Activated naive CD8-positive, alpha-beta T cell treated with anti-CD3 and anti-CD28 coated beads, Interleukin-2, amount 10 ng/mL, durations not matched to agents 7 days and 5 days (primary cell): ENCODE measurements at places on chromosomes 1 and 21.

- DNase-seq = no peak
These were observed at the start of gene EPHB2 for GRCh38 chr1:22710701-22711049. Gene EPHB2, plus strand, starts transcription at chr1:22710839. Its CDS starts 144 bp downstream, at chr1:22710983.

DNA sequence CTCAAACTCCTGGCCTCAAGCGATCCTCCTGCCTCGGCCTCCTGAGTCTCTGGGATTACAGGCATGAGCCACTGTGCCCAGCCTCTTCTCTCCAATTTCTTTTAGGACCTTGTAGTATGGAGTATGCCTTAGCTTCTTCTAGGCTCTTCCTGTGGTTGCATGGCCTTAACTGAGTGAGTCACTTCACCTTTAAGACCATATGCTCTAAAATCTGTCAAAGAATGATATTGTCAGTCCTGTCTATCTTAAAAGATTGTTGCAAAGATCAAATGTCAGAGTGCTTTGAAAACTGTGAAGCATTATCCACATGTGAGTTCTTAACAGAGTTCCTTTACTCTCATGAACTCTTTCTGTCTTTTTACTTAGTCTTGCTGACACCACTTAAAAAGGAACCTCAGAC lies 37.2 kb downstream of the ATP2B4 start:
- no peak for DNase-seq

- DNase-seq = no peak
These were observed 63.8 kb downstream of the LAMC1 start for GRCh38 chr1:183087001-183087400.

- DNase-seq = no peak
These were observed 56.3 kb downstream of the HTR6 start for GRCh38 chr1:19720973-19721372.

- no peak for DNase-seq
These were observed 9.2 kb upstream of the PALMD start for GRCh38 chr1:99636647-99637175.

GRCh38 chr1:70090875-70091274 lies 114.5 kb downstream of the LRRC40 start:
- DNase-seq = no peak

GRCh38 chr1:103218821-103219220 lies 110.5 kb upstream of the COL11A1 start:
- DNase-seq = no peak

- DNase-seq = no peak
These were observed 8.9 kb upstream of the ZNF669 start for GRCh38 chr1:247113094-247113497.

- DNase-seq = no peak
These were observed 64.9 kb downstream of the PRKCZ start for GRCh38 chr1:2115008-2115641.

DNA sequence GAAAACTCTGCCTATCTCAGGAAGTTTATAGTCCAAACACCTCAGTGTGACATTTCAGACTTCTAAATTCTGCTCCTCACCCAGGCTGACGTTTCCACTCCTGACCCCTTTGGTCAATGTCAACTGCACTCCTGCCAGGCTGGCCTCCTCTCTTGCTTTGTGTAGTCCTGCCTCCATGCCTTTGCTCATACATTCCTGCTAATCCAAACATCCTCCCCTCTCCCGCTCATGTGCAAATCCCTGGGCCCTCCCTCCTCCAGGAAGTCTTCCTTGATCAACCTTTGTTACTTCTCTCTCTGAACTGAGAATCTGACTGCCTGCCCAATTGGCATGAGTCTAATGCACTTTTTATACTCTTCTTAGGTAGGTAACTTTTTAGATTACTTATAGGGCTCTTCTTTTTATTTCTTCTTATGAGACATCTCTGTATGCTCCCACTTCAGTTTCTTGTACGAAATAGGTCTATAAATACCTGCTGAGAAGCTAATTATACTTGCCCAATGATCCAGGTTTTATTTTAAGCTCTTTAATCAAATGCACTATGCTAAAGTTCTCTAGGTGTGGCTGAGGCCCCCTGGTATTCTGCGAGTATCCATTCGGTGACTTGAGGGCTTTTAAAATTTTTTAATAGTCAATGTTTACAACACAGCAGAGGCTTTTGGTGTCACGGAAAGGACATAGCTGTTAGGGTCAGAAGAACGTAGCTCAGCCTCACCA lies 128.1 kb downstream of the PLXNA2 start:
- DNase-seq = no peak

DNA sequence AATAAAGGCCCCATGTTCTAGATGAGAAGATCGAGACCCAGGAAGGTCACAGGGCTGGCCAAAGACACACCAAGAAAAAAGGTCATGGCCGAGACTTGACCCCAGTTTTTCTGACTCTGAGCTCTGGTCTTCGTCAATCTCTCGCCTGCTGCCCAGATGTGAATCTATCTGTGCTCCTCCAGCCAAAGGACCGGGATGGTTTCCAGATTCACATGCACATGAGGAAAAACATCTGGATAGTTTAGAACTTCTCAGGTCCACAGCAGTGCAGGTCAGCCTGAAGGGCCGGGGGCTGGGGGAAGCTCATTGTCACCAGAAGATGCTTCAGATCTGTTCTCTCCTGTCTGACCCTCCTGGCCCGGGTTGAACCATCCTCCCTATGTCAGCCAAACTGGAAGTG lies 49.0 kb downstream of the KCNN3 start:
- DNase-seq = no peak

DNA sequence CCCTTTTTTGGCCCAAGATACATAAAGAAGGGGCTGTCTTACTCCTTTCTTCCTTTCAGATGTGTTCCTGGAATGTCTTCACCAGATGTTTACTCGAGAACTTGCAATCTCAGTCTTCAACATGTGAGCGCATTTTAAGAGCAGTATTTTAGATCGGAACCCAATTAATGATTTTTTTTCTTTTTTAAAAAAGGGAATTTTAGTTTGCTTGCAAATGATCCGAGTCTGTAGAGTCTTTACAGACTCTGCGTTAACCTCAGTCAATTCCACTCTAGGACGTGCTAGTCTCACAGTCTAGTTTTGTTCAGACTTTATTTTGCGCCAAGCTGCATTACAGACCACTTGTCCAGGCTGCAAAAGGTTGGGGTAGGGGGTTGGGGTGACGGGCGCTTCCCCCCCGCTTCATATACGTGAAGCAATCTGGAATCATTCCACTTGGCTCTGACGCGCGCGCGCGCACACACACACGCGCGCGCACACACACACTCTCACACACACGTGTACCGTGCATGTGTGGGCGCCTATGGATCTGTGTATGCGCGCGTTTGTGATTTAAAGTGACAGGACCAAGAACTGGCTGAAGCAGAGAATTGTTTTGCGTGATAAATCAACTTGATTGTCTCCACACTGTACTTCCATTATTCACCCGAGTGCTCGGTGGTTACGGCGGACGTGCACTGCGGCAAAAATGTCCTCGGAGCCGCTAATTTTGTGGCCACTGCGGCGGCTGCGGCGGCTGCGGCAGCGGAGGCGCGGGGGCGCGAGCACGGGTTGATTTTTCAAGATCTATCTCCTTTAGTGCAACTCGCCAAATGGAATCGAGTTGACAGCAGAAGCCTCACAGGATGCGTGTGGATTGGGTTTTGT lies 25.6 kb upstream of the NFIA start:
- DNase-seq = peak; percentile 57

DNA sequence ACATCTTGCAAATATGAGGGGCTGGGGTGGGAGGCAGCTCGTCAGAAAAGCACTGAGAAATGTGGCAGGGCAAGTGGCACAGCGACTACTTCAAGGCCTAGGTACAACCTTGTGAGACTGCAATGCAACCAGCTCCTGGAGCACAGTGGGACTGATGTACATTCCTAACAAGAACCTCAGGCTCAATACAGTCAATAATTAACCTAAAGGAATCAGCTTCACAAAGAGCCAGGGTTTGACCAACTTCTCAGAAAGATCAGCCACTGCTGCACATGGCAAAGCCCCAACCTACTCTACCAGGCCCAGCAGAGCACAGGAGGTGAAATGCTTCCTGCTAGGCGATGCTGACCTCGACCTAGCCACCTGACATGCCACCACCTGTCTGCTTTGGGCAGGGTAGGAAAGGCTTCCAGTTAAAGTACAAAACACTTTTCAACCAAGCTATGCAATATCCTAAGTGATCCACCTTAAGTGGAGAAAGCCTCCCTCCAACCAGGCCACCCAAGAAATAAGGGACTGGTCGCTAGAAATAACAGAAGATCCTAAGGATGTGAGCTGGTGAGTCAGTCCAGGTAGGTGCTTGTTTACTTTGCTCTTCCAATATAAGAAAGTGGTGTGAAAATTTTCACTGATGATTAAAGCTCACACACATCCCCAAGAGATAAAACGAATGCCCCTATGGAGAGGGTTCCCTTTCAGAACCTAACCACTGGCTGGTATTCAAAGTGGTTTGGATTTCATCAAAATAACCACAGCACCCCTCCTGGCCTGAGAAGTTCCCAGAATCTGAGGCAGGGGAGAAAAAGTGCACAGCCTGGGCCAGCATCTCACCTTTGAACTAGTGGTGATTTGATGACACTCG lies 2.1 kb downstream of the RIPK4 start:
- DNase-seq = no peak

GRCh38 chr21:27571706-27572105 lies 604.8 kb upstream of the ADAMTS5 start:
- no peak for DNase-seq

DNA sequence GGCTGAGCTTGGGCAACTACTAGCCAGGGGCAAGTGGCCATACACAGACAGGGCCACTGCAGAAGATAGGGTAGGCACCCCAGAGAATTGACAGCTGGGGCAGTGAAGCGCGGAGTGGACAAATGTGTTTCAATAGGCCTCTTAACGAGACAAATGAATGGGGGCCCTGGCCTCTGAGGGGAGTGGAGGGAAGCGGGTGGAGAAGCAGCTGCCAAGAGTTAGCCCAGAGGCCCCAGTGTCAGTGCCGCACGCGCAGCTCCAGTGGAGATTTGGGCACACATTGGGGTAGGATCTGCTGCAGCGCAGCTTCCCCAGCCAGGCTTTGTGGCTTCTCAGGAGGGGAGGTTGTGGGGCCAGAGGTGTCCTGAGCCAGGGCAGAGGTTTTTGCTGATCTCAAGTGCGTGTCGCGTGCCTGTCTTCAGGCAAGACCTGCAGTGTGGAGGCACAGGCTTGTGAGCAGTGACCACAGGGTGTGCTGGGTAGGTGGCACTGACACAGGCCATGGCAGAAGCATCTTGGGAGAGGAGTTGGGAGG lies 16.9 kb downstream of the PTPRF start:
- DNase-seq = no peak

GRCh38 chr1:82401116-82401515 lies 600.4 kb downstream of the ADGRL2 start:
- DNase-seq = no peak

GRCh38 chr1:219076326-219076937 lies 97.2 kb upstream of the LYPLAL1 start:
- no peak for DNase-seq

DNA sequence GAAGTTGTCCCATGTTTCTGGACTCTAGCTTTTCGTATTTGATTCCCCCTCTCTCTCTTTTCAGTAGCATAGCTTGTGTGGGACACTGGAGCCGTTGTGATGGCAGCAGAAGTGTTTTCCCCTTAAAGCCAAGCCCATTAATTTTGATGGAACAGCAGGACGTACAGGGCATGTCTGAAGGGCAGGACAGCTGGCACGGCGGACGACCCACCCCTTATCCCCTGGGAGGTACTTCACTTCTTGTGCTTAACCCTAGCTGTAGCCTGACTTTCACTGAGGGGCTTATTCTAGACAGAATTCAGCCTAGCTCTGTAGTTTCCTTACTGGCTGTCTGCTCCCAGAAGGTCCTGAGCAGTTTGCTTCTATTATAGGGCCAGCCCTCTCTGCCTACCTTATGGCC lies 8.6 kb upstream of the PPFIA4 start:
- no peak for DNase-seq

- peak; percentile 40 for DNase-seq
These were observed 12.9 kb upstream of the DISC1 start for GRCh38 chr1:231613419-231614349.

GRCh38 chr1:227926216-227926791 lies 21.4 kb downstream of the WNT9A start:
- no peak for DNase-seq

DNA sequence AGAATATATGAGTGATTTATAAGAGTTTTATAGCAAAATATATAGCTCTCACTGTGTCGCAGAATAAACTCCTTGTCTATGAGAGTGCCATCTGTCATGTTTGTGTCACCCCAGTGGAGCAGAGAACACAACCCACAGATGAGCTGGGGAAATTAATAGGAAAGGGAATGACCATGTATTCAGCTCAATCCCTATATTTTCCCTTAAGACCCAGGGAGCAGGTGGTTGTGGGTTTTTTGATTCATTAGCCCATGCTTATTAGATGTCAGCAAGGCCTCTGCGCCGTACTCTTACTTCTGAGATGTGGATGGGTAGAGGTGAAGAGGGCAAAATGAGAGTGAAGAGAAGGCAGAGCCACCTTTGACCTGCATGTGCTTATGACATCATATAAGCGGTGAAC lies 4.1 kb upstream of the GREM2 start:
- DNase-seq = no peak

DNA sequence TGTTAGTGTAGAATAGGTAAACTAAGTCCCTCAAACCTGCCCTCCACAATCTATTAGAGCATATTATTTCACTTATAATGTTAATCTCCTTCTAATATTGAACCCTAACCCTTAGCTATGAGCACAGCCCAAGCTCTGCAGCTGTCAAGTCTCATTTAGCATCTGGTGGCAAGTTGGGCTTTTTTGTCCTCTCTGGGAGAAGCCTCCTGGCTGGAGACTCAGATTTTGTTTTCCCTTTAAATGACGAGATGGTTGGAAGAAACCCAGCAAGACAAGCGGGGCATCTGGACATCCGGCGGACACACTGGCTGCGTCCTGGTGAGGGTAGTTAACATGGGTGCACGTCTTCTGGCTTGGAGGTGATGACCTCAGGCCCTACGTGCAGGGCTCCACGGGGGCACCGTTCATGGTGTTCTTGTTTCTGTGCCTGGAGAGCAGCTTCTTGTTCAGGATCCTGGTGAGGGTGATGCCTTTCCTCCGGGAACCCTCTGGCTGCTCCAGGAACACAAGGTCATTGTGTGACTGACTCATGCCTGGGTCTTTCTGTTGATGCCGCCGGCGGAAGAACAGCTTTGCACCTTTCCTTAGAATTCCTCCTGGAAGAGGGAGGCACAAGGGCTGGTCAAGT lies 9.7 kb upstream of the PRDM15 start:
- DNase-seq = no peak

GRCh38 chr1:192153276-192153675 lies 5.0 kb upstream of the RGS18 start:
- DNase-seq = no peak

DNA sequence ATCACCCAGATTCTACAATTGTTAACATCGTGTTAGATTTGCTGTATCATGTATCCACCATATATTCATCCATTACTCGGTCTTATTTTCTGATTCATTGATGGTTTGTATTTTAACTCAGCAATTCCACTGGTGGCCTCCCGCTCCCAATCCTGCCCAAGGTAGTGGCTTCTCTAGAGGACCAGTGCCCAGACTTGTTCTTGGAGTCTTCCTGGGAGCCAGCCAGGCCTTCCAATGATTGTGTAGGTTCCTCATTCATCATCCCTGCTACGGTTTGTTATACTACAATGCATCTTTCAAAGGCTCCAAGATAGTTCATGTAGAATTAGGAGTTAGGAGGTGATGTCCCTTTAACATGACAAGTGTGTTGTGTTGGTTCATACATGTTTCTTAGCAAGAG lies 451.1 kb downstream of the SETD4 start:
- no peak for DNase-seq
